Fibroblast of skin of left quadriceps (primary cell): ENCODE measurements at places on chromosomes 5 and 9.

GRCh38 chr9:135139366-135139959 is 52.0 kb downstream of the OLFM1 start:
- DNase-seq: no peak

DNA sequence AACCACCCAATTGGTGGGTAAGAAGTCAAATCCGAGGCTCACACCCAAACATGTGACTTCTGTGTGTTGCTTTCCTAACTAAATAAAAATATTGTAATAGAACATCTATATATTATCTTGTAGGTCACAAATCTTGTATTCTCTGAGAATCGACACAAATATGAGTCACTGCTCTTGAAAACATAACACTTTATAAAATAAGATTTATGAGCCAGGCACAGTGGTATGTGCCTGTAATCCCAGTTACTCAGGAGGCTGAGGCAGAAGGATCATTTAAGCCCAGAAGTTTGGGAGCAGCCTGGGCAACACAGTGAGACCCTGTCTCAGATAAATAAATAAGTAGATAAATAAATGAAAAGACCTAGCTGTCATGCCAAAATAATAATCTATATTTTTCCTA is 624.1 kb downstream of the ANXA1 start:
- DNase-seq: no peak

GRCh38 chr5:94396687-94397086 is 221.7 kb downstream of the KIAA0825 start:
- DNase-seq: no peak

DNA sequence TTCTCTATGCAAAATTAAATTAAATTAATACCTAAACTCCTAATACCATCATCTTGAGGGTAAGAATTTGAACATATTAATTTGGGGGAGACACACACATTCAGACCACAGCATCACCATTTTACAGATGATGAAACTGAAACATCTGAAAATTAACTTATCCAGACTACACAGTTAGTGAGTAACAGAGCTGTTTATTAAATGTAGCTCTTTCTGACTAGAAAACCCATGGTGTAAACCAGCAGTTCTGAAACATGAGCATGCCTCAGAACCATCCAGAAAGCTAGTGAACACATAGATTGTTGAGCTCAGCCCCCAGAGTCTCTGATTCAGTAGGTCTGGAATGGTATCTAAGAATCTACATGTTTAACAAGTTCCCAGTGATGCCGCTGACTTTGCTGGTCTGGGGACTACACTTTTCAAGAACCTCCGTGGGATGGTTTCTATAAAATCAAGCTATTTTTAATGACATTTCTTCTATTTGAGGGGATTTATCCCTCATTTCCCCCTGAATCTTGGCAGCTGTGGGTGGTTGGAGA is 113.5 kb downstream of the RORB start:
- no peak for DNase-seq

DNA sequence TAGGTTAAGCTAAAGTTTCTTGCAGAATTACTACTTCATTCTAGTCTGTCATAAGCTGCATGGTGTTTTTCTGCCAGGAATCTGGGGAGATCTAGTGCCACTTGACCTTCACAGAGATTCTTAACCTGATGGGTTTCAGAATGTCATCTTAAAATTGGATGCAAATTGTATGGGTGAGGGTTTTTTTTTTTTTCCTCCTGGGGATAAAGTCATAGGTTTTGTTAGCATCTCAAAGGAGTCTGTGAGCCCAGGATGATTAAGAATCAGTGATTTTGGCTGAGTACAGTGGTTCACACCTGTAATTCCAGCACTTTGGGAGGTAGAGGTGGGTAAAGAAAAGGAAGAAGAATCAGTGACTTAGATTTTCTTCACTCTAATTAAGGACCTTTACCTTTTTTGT is 51.2 kb downstream of the NIM1K start:
- DNase-seq: no peak

DNA sequence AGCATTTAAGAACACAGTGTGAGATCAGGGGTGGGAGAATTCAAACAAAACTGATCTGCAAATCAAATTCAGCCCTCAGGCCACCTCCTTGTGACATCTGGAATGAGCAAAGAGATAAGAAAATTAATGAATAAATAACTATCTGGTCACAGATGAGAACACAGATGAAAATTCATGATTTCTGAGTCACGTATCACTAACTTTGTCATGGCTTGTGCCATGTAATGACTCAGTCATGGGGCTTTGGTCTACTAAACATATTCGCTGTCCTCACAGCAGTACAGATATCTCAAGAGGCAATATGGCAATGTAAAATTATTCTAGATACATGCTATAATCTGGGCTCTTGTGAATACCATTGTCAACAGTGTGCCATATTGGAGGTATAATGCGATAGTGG is 274.4 kb downstream of the MAN2A1 start:
- DNase-seq: no peak

DNA sequence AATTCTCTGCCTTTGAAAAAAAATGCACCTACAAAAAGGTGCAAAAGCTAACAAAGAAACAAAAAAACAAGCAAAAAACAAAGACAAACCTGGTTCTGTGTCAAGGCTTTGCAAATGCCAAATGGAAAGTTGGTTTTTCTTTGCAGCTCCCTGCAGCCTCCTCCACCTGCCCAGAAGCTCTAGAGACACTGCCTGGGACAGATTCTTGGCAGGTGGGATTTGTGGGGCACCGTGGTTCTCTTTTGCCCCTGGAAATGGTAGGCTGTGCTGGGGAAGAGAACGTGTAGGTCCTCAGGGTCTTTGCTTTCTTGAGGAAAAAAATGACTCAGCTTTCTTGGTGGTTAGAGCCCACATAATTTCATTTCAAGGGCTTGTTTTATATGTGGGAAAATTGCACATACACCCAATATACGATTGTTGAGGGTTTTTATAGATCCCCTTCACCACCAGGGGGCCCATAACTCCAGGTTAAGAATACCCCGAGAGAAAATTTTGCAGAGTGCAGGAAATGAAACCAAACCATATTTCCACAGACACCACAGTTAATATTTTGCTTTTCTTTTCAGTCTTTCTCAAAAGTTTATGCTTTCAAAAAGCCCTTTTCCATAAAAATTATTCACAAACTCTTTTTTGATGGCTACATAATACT is 58.7 kb downstream of the NXNL2 start:
- peak; percentile 48 for DNase-seq

DNA sequence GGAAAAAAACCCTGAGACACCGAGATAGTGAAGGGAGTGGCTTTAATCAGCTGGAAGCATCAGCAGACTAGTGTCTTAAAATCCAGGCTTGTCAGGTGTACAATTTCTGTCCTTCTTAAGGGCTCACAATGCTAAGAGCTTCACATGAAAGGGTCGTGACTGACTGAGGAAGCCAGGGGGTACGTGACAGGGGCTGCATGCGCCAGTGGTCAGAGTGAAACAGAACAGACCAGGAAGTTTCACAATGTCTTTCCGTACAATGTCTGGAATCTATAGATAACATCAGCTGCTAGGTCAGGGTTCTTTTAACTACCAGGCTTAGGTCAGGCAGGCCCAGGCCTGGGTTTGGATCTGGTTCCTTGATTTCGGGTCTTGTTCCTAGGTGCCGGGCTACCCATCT is 253.0 kb downstream of the CDH10 start:
- no peak for DNase-seq

DNA sequence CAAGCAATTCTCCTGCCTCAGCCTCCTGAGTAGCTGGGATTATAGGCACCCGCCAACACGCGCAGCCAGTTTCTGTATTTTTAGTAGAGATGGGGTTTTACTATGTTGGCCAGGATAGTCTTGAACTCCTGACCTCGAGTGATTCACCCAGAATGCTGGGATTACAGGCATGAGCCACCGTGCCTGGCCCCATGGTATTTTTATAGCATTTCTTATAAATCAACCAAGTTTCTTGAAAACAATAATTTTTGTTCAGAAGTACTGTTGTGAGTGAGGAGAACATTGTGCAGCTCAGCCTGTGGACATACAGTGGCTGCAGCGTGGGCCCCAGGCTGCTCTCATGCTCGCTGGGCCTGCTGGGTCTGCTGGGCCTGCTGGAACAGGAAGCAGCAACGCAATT is 45.3 kb downstream of the MAP1B start:
- no peak for DNase-seq

- DNase-seq: no peak
Observed at GRCh38 chr9:108672475-108673190, 183.2 kb downstream of the ACTL7B start.

- DNase-seq: peak; percentile 81
Observed at GRCh38 chr5:181207214-181207959, 2.4 kb upstream of the TRIM7 start.

GRCh38 chr5:56746553-56747339 is 68.6 kb upstream of the MAP3K1 start:
- no peak for DNase-seq
